ENCODE measurements at places on chromosomes 6 and 20.

DNA sequence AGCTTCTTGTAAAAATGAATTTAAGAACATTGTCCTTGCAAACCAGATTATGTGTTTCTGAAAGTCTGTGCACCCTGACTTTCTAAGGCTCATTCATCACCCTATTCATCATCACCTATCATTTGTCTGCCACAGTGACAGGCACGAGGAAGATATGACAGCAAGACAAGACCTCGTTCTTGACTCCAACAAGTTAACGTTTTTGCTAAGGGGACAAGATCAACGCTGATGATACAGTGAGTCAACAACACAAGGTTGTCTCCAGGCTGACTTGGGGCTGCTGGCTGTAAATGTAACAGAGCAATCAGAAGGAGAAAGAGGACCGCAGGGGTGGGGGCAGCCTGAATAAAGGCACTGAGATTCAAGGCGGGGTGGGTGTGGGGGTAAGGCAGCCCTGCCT lies 94.2 kb downstream of the FOXC1 start:
- DNase-seq = no peak

DNA sequence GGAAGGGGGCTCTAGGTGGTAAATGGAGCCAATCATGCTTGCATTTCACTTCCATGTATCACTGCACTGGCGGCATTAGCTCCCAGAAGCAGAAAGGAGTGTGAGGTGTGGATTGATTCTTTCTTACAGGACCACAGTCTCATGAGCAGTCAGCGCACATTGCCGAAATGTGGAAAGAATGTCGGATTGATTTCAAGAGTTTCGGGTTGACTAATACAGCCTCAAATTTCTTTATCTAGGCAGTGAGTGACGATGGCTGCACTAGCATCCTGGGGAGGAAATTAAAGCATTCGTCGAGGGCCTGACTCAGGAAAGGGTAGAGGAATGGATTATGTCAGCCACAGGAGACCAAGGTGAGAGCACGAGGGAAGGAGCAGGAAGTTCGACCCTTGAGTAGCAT lies 222.8 kb upstream of the CDYL start:
- no peak for DNase-seq

DNA sequence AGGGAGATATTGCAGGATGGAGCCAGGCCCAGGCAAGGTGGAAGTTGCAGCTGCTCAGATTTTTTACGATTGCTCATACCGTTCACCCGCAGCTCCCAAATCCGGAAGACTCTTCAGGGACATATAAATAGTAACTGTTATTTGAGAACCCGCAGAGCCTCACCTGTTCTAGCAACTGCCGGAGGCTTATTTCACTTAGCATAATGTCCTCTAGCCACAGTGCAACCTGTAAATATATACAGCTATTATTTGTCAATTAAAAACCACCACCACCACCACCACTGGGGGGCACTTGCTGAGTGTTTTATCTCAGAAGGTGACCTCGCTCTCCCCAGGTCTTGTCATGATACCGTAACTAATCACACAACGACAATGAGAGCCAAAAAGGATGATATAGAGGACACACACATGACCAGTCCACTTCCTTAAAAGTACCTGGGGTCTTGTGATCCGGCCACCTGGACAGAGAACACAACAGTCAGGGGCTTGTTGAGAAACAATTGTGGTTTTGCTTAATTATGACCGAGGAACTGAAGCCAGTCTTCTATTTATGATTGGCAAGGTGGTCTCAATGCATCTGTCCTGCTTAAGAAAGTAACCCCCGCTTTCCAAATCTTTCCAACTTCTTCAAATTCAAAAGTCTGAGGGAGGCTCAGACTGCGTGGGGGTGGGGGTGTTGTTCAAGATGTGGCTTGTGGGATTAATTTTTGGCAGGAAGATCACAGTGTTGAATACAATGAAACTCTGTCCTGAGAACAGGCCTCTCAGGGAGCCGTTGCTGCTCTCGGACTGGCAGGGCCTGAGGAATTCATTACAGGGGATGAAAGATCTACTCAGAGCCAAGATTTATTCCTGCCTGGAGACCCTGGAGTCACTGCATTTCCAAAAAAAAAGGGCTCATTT lies 107.7 kb upstream of the PRND start:
- DNase-seq = no peak

DNA sequence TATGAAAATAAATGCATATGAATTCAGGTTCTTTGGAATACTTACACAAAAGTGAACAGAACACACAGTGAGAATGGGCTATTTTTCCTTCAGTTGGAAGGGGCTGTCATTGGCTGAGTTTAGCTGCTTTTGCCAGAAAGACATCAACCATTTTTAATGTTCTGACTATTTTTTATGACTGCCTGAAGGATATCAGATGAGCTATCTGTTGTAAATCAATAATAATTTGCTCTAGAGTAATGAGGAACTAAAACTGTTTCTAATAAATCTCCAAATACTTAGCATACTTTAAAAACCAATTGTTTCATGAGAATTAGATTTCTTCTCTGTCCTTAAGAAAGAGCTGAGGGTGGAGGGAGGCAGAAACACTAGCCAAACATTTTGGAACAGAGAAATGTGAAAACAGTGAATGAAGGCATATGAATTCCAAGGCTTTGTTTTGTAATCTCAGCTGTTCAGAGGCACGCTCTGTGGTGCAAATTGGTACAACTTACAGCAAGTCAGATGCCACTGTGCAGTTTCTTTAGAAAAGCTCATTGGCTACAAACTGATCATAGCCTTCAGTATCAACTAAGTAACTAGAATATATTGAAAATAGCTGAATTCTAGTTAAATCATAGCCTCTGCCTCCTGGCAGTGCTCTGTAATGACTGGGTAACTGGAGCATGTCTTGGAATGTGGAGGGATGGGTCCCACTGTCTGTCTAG lies 228.9 kb upstream of the JAG1 start:
- DNase-seq = no peak

DNA sequence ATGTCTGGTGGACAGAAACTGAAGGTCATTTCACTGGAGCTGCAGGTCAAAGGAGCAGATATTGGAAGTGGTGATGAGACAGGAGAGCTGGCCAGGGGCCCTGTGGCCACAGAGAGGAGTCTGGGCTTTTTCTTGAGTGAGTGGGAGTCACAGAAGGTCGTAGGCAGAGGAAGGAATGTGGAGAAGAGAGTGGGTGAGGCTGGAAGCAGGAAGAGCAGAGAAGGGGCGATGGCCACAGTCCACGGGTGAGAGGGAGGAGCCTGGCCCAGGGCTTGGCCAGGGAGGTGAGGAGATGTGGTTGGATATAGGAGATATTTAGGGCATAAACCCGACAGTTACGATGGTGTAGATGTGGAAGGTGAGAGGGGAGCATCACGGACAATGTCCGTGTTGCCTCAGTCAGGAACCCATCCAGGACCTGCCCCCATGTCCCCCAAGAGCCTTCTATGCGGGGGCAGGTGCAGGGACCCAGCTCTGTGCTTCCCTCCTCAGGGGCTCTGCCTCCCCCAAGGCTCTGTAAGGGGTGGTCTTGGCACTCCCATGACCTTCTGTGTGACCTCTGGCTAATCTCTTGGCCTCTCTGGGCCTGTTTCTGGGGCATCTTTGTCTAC lies 150.5 kb upstream of the PTPN1 start:
- DNase-seq = no peak

GRCh38 chr6:156347656-156348055 lies 429.5 kb upstream of the ARID1B start:
- no peak for DNase-seq

DNA sequence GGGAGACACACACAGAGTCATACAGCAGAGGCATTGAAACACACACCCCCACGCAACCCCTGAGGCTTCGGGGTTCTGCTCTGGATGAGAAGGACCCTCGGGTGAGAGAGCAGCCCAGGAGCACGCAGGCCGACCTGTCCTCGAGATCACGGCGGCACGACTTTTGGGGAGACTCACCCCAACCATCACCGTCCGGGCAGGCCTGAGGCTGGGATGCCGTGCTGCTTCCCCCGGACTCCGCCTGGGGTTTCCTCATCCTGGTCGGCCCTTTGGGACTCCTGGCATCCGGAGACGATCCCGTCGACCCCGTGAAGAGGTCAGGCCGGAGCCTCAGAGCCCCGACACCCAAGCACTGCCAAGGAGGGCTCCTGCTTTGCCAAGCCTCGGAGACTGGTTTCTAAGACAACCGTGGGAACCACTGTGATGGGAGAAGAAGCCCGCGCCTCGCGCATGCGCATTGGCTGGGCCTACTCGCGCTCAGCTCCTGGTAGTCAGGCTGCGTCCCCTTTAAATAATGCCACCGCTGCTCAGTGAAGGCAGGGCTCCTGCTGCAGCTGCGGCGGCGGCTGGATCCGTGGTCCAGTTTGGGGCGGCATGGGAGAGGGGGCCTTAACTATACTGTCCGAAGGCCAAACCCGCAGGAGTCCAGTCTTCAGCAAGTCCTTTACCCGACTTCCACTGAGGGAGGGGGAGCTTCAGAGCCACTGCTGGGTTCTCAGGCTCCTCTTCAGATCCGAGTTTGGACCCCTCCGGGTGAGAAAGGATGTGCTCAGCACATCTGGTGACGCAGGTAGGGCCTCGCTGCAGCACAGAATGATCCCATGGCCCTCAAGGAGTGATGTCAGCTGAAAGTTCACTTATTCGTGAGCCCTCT lies 171.4 kb upstream of the ZNF337 start:
- DNase-seq = no peak

DNA sequence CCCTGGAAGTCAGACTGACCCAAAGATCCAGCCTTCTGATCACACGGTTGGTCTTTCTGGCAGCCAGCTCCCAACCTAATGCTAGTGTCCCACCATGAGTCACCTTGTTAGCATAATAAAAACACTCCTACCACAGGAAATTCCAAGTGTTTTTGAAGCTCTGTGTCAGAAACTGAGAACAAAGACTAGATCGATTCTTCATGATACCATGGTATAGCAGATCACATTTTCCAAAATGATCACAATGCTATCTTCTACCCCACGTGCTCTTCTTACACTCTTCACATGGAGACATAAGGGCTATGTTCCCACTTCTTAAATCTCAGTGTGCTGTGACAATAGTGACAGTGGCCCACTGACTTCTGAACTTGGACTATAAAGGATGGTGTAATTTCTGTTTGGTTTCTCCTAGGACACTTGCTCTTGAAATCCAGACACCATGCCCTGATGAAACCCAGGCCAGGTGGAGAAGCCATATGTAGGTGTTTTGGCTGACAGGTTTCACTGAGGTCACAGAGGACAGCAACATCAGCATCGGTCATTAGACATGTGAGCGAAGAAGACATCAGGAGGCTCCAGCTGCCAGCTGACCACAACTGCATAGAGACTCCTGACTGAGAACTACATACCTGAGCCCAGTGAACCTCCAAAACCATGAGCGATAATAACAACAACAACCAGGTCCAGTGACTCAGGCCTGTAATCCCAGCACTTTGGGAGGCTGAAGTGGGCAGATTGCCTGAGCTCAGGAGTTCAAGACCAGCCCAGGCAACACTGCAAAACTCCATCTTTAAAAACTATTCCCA lies 57.5 kb downstream of the MKKS start:
- DNase-seq = no peak

DNA sequence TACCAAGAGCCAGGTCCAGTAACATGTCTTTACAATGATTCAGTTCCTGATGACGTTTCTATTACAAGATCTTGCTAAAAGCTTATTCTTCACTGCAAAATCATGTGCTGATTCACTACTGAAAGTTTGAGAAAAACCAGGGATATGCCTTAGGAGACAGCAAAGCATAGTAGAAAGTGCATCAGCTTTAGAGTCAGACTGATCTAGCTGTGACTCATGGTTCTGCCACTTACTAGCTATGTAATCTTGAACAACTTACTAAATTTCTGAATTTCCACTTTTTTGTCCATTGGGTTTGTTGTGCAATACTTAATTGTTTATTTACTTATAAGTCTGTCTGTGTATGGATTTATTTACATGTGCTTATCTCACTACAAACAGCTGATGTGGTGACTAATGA lies 198.5 kb upstream of the RSPO3 start:
- peak; percentile 84 for DNase-seq

DNA sequence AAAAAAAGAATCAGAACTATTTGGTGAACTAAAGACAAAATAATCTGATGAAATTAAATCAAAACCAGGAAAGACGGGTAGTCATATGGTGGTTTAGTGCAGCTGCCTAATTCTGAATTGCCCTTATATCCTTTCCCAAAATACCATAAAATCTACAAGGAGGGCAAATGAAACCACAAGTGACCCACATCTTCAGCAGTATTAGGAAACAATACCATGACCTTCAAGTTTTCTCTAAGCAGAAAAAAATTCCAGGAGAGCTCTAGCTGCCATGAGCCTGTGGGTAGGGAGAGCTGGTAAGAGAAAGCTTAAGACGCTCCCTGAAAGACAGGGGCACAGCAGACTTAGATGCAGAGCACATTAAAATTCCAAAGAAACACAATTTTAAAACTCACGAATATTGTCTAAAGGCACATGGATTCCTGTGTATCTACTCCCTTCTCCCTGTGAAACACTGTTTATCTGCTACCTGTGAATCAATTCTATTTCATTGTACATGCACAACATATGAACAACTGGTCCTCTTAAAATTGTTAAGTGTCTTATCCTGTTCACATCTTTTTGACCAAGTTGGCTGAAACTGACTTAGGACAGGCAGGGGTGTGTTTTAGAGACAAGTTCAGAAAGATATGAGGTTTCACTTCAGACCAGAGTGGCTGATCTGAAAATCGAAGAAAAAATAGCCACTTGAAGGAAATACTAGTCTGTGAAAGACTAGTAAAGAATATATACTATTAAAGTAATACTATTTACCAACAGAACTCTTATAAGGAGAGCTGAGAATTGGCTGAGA lies 153.6 kb upstream of the SHLD1 start:
- DNase-seq = no peak

DNA sequence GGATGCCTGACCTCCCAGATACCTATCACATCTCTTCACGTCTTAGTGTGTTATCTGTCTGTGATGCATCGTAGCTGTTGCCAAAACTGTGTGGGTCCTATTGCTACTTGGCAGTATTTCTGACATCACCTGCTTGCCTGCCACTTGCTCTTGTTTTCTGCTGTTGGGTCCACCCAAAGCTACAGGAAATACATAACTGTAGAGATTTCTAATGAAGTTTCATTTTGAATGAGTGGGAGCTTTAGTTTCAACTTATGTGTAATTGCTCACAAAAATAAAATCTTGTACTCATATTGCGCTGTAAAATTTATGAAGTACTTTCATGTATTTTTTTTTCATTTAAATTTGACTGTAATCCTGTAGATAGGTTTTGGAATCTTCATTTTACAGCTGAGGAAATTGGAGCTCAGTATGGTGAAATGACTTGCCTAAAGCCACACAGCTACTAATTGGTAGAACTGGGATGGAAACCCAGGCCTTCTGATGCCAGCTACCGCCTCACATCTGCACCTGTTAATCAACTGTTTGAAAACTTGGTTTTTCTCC lies 113.6 kb upstream of the MAN1A1 start:
- DNase-seq = no peak
